Stimulated activated CD8-positive, alpha-beta memory T cell treated with anti-CD3 and anti-CD28 coated beads, Interleukin-2, amount 100 ng/mL, for 1 hour (primary cell): ENCODE measurements at places on chromosomes 5 and 9.

DNA sequence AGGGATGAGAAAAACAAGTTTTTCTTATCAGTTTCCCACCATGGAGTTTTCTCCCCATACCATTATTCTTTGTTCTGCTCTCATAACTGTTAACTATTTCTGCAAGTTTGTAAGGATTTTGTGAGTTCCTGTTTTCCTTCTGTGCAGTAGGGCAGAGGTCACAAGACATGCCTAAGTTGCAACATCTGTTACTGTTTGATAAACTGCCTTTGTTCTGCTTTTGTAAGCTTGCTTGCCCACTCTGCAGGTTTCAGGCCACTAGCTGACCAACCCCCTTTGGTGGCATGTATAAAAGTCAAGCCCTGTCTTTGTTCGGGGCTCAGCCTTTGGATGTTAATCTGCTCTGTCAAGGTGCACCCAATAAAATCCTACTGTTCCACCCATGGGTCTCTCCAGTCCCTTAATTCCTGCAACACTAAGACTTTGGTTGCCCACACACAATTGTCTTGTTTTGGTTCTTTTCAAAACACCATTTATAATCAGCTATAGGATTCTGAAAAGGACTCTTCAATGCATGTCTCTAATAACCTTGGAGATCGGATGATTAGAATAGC lies 545.4 kb downstream of the CDH9 start:
- DNase-seq, result no peak

- DNase-seq, result no peak
Measured at GRCh38 chr5:142437563-142437962, 112.7 kb upstream of the SPRY4 start.

DNA sequence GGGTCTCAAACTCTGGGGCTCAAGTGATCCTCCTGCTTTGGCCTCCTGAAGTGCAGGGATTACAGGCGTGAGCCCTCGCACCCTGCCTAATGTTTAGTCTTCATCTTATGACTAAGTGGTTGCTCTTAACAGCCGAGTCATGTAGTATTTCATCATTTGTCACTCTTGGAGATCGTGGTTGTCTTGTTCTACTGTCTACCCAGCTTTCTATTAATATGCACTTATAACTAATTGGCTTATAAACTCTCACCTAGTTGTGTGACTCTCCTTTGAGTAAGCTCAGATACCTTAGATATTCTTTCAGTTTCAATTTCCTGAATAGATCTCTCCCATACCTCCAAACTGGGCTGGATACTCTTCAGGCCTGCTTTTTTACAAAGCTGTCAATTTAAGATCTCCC lies 19.9 kb downstream of the SLC44A1 start:
- DNase-seq, result no peak

DNA sequence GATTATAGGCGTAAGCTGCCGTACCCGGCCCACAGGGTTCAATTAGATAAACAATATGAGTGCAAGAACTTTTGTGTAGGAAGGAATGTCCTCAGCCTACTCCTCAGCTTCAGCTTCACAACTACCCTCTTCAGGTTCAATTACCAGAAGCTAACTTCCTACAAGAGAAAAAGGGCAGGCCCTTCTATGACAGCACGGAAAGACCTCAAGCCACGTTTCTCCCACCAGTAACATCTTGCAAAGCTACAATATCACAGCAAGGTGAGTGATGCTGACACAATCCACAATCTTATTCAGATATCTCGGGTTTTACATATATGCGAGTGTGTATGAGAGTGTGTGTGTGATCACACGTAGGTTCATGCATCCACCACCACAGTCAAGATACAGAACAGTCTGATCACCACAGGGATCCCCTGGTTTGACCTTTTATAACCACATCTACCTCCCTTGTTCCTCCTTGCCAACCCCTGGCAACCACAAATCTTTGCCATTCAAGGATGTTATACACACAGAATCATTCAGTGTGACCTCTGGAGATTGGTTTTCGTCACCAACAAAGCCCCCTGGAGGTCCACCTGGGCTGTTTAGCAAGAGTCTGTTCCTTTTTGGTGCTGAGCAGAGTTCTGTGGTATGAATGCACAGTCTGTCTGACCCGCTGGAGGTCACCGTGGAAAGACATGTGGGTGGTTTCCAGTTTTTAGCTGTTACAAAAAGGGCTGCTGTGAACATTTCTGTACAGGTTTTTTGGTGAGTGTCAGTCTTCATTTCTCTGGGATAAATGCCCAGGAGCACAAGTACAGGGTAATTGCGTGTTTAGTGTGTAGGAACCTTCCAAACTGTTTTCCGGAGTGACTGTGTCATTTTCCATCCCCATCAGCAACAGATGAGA lies 38.2 kb downstream of the IPPK start:
- DNase-seq, result no peak

GRCh38 chr9:95177617-95178016 lies 139.9 kb downstream of the FANCC start:
- no peak for DNase-seq

GRCh38 chr5:55960779-55961178 lies 34.0 kb downstream of the IL6ST start:
- no peak for DNase-seq

GRCh38 chr5:25439025-25439424 lies 794.2 kb upstream of the CDH10 start:
- DNase-seq, result no peak

- no peak for DNase-seq
Measured at GRCh38 chr5:39742916-39743315, 318.1 kb upstream of the DAB2 start.

DNA sequence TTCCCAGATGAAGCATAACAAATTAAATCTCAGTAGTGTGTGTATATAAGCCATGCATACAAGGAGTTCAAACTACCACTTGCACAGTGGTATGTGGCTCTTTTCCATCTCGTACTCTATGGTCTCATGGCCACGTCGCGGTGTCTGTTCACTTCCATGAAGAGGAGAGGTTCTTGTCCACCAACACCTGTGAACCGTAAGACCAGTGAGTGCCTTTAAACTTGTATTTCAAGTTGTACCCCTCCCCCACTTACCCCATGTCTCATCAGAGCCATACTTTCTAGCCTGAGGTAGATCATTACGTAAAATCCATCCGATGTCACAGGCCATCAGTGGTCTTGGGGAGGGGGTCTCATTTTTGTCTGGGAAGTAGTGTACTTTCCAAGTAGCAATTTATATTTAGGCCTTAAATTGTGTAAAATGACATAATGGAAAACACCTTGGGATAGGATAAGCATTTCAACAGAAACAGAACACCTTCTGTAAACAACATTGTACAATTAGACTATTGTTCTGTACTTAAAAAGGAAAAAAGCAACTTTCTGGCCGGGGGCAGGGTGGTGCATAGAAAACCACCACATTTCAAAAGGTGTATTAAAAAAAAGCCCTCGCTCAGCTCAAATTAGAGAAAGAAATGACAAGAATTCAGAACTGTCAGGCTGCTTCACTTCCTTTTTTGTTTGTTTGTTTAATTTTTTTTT lies 163.0 kb downstream of the SMARCA2 start:
- no peak for DNase-seq

DNA sequence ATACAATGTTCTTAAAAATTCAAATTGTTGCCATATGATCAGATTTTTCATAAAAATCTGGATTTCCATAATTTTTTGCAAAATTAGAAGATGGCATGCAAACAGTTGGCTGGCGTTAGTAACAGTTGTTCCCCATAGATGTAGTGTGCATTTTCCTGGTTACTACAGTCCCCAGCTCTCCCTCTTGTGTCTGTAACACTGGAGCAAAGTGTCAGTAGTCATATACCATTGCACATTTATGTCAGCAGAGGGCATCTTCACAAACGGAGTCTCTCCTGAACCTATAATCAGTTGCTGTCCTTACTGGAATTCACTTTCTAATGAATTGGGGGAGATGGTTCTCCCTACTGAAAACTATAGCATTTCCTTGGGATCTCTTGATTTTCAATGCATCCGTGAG lies 44.7 kb upstream of the DMAC1 start:
- DNase-seq, result no peak

GRCh38 chr5:110478895-110479294 lies 247.6 kb downstream of the TMEM232 start:
- DNase-seq, result no peak

DNA sequence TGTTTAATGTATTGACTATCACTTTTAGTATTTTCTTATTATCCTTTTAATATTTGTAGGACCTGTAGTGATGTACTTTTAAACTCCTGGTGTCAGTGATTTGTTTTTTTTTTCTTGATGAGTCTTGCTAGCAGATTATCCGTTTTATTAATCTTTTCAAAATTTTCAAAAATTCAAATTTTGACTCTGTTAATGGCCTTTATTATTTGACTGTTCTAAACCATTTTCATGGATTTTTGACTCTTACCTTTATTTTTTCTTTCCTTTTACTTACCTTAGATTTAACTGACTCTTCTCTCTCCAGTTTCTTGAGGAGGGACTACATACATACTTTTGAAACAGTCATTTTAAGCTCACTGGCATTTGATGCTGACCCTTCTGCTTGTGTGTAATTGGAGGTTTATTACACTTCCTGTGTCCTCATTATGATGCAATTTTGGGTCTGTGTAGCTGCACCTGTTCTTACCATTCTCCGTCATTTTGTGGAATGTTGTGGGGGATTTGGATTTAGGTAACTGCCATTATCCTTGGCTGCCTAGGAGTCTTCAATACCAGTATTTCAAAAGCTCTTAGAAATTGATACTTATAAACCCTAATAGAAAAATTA lies 32.0 kb upstream of the EXOC3 start:
- no peak for DNase-seq

DNA sequence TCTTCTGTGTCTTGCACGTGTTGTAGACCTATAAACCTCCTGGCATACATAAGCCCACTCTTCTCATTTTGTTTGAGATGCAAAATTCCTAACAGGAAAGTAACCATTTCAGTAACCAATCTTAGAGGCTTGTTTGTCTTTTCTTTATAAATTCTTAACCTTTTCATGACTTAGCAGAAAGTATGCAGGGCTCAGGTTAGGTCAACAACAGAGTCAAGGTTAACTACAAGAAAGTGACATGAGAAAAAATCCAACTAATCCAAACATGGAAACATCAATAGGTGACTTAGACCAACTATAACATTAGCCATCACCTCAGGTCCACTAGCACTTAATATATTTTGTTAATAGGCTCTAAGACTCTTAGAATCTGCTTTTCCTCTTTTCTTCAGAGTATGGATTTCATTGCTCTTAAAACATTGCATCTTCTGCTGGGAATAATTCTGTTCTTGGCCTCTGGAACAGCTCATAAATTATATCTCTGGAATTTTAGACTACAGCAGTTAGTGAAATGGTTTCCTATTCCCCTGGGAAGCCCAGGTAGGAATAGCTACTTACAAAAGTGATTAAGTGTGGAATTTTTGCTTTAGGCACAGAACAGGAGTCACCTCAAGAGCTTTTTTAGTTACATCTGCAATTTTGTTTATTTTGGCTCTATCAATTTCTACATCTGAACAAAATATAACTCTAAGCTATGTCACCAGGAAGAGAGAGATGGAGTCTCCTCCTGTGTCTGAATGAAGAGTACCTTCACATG lies 155.3 kb upstream of the ANKRD55 start:
- DNase-seq, result no peak

DNA sequence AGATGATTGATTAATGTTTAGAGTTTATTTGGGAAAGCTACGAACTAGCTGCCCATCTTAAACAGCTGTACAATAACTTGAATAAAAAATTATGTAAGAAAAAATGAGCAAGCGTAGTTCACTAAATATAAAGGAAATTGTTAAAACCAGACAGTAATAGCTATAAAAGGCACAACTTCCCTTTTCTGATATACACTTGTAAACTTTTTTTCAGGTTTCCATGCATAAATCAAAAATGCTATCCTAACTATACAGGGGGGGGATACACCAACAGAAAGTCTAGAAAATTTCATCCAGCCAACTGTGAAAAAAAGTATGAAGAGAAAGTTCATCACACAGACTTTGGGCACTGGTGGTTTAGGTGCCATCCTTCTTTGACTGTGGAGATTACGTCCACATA lies 122.3 kb downstream of the NR3C1 start:
- DNase-seq, result no peak
